Memory B cell (primary cell): ENCODE measurements at places on chromosomes 2 and 18.

- DNase-seq: no peak
- H3K27ac ChIP-seq: no peak overlapping the region
- peaks cover 2% of the 10 kb centered on the region for H3K4me1 ChIP-seq
- no peaks in the 10 kb centered on the region for H3K27me3 ChIP-seq
- H3K36me3 ChIP-seq: peaks cover 29% of the 10 kb centered on the region
Observed at GRCh38 chr2:127763776-127764175, 47.2 kb downstream of the WDR33 start.

DNA sequence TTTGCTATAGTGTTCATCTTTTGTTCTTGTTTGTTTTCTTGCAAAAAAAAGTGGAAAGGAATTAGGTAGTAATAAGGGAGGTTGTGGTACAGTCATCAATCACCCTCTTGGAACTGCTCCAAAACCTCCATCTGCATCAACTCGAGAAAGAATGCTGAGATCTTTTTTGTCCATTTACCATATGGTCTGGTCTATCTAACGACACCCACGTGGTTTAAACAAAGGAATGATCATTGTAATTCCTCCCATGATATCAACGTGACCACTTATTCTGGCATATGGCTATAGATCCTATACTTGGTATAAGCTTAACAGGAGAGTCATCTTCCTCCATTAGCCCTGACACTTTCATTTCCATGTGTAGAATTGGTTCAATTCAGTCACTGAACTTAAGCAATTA is 1025.3 kb upstream of the NXPH2 start:
- no peak for DNase-seq
- no peaks in the 10 kb centered on the region for H3K4me1 ChIP-seq
- H3K4me3 ChIP-seq: no peak overlapping the region
- H3K36me3 ChIP-seq: no peaks in the 10 kb centered on the region
- H3K27ac ChIP-seq: no peak overlapping the region

DNA sequence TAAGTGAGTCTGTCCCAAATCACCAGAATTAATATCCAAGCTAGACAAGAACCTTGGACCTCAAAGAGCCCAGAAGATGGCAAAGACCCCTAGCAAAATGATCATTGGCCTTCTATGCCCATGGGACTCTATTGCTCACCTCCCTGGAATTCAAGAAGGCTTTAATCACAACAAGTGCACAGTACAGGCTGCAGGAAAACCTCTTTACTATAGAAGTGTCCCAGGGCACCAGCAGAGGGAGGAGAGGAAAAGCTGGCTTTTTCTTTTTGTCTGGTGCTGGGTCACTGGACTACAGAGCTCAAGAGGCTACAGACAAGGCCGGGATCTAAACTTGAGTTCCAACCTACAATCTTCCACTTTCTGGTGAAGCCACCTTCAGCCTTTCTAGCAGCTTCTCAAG is 88.3 kb upstream of the PPP1CB start:
- no peak overlapping the region for H3K27ac ChIP-seq
- H3K36me3 ChIP-seq: no peaks in the 10 kb centered on the region
- H3K4me1 ChIP-seq: no peaks in the 10 kb centered on the region
- H3K4me3 ChIP-seq: no peak overlapping the region

GRCh38 chr2:207928079-207928478 is 97.2 kb downstream of the PLEKHM3 start:
- H3K4me3 ChIP-seq: no peak overlapping the region
- no peak overlapping the region for H3K27ac ChIP-seq
- DNase-seq: no peak

DNA sequence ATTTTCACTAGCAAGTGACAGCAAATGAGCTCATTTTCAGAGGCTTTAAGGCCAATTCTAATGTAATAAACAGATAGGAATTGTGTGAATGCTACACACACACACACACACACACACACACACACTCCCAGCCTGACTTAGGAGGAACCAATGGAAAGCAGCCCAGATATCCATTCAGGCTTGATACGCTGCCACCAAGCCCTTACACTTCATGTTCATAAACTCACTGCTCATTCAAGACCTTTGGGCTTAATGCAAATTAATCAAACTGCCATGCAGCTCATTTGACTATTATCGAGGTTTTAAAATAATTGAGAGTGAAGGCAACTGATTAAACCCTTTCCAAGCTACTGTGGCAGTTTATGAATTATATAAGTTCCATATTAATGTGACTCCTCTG is 298.9 kb upstream of the NCKAP5 start:
- no peak for DNase-seq
- peaks cover 10% of the 10 kb centered on the region for H3K27me3 ChIP-seq
- no peaks in the 10 kb centered on the region for H3K4me1 ChIP-seq
- H3K27ac ChIP-seq: no peak overlapping the region
- H3K36me3 ChIP-seq: peaks cover 3% of the 10 kb centered on the region

DNA sequence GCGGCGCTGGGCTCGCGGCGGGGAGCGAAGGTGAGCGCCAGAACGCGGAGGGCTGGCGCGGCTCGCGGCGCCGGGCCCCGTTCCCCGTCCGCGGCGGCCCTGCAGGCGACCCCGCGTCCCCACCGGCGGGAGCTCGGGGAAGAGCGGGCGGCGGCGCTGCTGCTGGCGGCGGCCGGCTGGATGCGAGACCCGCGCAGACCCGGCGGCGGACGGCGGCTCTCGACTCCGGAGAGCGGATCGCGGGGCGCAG is 213 bp downstream of the DOK6 start:
- H3K27ac ChIP-seq: no peak overlapping the region
- peaks cover 6% of the 10 kb centered on the region for H3K27me3 ChIP-seq
- H3K4me1 ChIP-seq: no peaks in the 10 kb centered on the region

- no peak overlapping the region for H3K27ac ChIP-seq
- H3K27me3 ChIP-seq: no peaks in the 10 kb centered on the region
- peaks cover 7% of the 10 kb centered on the region for H3K4me1 ChIP-seq
- H3K4me3 ChIP-seq: no peak overlapping the region
- peaks cover 2% of the 10 kb centered on the region for H3K36me3 ChIP-seq
- no peak for DNase-seq
Observed at GRCh38 chr2:171706152-171706803, 19.0 kb downstream of the DYNC1I2 start.

DNA sequence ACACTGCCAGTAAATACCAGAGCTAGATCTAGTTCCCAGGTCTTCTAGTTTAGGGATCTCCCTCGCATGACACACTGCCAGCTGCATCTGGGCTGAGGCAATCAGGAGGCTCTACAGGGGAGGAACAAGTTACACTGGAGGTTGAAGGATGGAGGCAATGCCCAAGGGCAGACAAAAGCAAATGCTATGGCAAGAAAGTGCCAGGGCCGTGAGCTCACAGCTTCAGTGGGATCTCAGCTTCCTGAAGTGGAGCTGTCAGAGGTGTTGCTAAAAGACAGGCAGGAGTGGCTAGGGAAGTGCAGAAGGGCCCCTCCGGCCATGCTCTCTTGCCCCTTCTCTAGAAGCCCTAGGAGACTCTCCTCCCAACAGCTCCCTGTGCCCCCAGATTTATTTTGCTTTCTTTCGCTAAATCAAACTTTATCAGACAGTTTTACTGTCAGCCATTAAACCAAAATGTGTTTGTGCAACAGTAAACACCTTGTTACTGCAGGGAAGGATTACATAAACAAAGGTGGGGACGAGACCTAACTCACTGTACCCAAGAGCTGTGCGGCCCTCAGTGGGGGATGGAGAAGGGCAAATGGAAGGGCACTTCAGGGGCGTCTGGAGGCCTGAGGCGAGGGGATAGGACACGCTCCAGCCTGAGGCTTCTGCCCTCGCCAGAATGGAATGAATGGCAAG is 39.4 kb upstream of the PKDCC start:
- no peak overlapping the region for H3K4me3 ChIP-seq
- DNase-seq: no peak
- H3K4me1 ChIP-seq: peaks cover 3% of the 10 kb centered on the region
- H3K27me3 ChIP-seq: peaks cover 10% of the 10 kb centered on the region
- no peaks in the 10 kb centered on the region for H3K36me3 ChIP-seq
